Activated CD4-positive, alpha-beta T cell treated with anti-CD3 and anti-CD28 coated beads for 4 hours (primary cell): ENCODE measurements at places on chromosomes 6 and 20.

- no peak for DNase-seq
These were observed 215.9 kb downstream of the ATXN1 start for GRCh38 chr6:16545382-16545781.

DNA sequence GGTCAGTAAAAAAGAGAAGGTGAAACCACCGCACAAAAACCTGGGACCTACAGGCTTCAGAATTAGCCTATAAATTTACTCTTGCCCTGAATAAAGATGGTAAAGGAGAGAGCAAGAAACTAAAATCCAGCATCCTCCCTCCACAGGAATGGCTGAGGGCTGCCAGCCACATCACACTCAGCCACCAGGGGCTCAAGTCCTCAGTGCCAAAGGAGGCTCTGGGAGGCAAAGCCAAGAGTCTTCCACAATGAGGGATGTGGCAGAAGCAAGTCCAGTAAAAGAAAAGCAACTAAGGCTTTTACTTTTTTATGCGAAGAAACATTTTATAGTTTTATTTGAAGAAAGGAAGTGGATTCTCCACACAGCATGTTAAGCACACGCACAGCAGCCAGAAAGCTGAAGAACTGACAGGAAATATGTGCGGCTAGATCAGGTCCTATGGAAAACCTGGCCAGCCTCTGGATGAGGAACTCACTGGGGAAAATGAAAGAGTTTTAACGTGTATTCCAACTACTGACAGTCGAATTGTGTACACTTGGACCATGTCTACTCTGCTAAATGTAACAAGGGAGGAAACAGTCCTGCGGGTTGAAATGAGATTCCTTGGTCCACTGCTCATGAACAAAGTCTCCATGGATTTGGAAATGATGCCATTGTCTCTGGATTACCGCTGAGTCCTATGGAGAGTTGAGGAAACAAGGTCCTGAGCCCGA, 219.4 kb upstream of the SSTR4 start:
- no peak for DNase-seq

DNA sequence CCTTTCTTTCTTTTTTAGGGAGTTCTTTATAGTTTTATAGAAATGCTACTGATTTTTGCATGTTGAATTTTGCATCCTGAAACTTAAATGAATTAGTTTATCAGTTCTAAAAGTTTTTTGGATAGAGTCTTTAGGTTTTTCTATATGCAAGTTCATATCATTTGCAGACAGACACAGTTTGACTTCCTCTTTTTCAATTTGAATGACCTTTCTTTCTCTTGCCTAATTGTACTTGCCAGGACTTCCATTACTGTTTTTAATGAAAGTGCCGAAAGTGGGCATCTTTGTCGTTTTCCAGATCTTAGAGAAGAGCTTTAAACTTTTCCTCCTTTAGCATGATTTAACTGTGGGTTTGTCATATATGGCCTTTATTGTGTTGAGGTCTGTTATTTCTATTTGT, 21.1 kb upstream of the EDN1 start:
- DNase-seq, result no peak

DNA sequence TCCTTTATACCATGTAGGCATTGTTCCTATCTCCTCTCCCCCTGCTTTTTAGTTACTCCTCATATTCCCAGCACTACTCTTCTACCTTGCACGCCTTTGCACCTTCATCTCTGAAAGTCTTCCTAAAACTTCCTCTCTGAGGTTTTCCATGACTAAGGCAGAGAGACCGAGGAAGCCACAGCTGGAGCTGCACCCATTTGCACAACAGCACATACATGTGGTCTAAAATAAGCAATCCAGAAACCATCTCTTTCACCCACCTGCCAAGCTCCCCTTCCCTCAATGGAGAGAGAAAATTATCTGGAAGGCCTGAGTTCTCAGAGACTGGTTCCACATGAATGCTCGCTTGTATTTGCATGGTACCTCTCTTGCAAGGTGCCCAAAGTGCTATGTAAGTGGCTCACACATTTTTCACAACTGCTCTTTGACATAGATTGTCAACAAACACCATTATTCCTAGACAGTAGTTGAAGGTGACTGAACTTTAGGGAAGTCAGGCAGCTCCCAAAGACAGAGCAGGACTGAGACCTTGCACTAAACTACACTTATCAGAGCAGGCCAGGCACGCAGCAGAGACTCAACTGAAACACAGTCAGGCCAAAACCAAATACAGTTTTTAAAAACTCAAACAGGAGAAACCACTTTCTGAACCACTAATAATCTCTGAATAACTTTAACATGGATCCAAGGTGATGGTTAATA, 313.2 kb downstream of the TFAP2A start:
- no peak for DNase-seq

DNA sequence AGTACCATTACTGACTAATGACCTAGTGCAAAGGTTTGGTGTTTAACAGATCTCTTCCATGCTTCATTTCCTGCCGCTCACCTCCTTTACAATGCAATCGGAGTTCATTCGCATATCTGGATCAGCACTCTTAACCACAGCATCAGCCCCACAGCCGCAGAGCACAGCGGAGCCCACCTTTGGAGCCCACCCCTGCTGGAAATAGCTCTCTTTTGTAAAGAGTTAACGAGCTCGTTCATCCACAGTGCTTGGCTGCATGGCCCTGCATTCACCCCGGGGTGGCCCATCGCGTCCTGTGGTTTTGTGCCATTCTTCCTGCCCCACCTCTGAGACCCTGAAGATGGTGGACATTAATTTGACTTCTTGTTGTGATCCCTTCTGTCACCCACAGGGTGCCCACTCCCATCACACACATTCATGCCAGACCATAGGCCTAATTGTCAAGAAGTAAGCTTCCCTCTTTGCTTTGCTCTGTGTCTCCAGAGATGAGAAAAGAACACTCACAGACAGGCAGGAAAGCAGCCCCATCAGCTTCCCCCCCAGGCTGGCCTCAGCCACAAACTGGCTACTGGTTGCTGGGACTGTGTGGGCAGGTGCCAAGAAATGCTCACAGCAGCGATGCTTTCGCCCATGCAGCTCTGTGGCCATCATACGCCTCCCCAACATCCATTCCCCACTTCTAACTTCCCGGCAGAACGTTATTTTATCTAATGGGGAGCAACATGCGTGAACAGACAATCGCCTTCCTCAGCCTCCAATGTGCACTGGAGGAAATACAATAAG, 167.0 kb downstream of the LRFN2 start:
- no peak for DNase-seq
